Fibroblast of pulmonary artery (primary cell): ENCODE measurements at places on chromosomes 16 and 17.

GRCh38 chr16:965036-965395, 5.8 kb downstream of the LMF1 start:
- no peak for DNase-seq

DNA sequence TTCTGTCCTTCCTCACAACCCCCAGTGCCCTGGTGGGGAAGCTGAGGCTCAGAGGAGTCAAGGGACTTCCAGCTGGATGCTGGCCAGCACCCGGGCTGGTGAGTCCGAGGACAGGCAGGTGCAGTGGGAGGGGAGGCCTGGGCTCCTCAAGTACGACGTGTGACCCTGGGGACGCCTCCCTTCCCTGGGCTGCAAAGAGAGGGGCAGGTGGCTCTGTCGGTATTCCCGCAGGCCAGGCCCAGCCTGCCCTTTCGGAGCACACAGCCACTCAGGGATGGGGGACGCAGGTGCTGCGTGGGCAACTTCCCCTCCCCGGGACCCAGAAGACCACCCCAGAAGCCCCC, 33.1 kb upstream of the PVALEF start:
- no peak for DNase-seq

DNA sequence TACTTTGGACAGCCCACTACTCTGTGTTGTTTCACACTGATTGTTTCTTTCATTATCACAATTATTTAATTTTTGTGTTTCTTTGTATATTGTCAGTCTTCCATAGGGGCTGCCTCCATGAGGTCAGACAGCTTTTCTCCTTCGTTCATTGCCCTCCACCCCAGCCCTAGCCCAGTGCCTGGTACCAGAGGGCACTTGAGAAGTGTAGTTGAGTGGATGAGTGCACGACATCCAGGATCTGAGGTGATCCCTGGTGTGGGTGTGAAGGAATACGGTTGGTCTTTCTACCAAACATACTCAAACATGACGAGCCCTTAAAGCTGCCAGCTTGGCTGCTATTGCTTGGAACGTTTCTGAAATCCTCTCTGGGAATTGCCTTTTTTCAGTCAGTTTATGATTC, 37.9 kb downstream of the DHRS7B start:
- no peak for DNase-seq

DNA sequence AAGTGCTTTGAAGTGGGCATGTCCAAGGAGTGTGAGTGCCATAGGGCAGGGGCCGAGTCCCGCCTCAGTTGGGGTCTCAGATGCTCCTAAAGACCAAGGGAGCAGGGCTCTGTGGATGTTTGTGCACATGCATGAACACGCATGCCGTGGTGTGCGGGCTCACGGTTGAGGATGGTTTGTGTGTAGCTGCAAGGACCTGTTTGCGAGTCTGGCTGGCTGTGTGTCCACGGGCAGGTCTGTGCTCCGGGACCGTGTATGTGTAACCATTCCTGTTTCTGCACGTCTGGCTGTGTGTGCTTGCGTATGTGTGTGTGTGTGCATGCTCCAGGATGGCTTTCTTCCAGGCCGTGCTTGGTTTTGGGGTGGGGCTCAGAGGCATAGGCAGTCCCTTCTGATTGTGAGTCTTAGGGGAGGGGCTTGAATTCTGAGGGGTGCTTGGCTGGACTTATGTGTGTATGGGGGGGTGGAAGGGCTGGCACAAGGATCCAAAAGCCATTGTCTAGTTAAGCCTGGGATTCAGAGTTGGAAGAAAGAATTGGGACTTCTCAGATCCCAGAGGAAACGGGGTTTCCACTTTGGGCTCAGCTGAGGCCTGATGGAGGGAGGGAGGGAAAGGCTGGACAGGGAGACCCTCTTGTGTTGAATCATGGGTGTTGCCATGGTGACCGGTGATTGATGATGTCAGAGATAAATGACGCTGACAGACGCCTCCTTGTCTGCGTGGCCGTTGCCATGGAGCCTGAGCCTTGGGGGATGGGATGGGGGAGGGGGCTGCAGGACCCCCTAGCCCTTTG, 14.4 kb downstream of the GJD3 start:
- DNase-seq: peak; percentile 69

DNA sequence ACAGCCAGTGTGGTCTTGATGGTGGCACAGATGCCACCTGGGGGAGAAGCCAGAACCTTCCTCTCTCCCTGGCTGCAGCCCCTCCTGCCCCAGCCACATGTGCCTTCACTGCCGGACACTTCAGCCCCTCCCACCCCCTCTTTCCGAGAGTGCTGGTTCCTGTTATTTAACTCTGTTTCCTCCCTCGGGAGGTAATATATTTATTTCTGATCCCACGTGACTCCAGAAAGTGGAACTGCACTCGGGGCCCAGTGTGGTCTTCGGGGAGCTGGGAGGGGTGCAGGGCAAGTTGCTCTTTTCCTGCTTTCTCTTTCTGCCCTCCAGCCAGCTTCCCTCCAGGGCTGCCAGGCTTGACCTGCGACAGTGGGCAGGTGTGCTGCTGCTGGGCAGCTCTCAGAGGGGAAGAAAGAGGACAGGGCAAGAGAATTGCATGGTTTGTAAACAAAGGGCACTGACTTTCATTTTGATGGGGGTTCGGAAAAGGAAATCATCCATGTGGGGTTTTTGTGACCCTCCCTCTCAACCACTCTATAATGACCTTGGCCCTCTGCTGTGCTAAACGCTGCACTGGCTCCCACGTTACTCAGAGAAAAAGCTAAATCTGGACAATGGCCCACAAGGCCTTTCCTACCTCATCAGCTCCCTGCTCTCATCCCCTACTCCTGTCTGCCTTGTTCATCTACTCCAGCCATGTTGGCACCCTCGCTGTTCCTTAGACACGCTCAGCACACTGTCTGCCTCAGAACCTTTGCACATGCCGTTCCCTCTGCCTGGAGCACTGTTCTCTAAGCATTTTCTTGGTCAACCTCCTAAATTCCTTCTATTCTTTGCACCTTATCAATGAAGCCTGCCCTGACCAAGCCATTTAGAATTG, 8.2 kb upstream of the CIITA start:
- DNase-seq: no peak

GRCh38 chr16:88560714-88561484, 9.3 kb upstream of the ZC3H18 start:
- DNase-seq: peak; percentile 30

GRCh38 chr16:81366316-81366932, 51.7 kb downstream of the GAN start:
- peak; percentile 77 for DNase-seq

GRCh38 chr16:10530685-10531084, 49.7 kb downstream of the EMP2 start:
- DNase-seq: no peak

DNA sequence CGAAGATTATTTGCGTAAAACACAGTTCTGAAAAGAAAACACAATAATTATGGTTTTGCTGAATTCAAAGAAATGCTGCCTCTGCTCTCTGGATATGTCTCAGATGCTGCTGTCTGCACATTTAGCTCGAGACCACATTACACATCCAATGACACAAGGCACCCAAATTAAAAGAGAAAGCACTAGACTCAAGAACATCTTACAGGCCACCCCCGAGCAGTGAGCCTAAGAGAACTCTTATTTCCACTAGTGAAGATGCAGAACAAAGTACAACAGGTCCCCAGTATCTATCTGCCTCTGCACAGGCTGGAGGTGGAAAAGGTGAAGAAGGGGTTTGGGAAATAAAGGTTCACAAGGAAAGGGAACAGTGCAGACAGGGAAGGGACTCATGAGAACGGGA, 33.5 kb downstream of the GRB2 start:
- DNase-seq: no peak

DNA sequence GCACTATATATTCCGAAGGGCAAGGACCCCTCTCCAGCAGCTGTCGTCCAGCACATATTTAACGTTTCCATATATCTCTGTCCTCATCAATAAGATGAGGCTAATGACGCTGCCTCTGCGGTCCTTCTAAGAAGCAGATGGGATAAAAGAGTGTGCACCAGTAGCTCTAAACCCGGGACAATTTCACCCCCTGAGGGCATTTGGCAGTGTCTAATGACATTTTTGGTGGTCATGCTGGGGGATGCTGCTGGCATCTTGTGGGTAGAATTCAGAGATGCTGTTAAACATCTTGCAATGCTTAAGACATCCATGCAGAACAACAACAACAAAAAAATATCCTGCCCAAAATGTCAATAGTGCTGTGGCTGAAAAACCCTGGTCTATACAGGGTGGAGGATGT, 372.9 kb downstream of the CDH13 start:
- DNase-seq: no peak

- DNase-seq: peak; percentile 96
Measured at GRCh38 chr17:69060822-69061221, at the start of gene ABCA9. ABCA9 (minus strand) TSS chr17:69060927; CDS start chr17:69051126, 9,801 bp downstream.

DNA sequence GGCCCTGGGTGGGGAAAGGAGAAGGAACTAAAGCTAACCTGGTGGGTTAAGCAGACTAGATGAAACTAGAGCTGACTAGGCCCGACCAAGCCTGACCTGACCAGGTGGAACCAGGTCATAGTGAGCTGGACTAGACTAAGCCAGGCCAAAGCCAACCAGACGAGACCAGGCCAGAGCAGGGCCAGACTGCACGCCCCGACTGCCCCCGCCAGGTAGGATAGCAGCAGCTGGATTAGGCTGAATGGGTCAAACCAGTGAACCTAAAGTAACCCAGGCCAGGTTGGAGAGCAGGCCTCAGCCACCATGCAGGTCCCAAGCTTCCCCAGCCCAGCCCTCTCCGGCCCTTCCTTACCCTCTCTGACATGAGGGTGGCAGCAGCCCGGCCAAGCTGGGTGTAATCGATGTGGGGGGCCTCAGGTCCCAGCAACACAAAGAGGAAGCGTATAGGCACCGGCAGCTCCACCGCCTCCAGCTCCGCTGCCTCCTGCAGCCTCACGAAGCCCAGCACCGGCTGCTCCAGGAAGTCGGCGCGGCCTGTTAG, 9.1 kb downstream of the SLC4A1 start:
- no peak for DNase-seq

DNA sequence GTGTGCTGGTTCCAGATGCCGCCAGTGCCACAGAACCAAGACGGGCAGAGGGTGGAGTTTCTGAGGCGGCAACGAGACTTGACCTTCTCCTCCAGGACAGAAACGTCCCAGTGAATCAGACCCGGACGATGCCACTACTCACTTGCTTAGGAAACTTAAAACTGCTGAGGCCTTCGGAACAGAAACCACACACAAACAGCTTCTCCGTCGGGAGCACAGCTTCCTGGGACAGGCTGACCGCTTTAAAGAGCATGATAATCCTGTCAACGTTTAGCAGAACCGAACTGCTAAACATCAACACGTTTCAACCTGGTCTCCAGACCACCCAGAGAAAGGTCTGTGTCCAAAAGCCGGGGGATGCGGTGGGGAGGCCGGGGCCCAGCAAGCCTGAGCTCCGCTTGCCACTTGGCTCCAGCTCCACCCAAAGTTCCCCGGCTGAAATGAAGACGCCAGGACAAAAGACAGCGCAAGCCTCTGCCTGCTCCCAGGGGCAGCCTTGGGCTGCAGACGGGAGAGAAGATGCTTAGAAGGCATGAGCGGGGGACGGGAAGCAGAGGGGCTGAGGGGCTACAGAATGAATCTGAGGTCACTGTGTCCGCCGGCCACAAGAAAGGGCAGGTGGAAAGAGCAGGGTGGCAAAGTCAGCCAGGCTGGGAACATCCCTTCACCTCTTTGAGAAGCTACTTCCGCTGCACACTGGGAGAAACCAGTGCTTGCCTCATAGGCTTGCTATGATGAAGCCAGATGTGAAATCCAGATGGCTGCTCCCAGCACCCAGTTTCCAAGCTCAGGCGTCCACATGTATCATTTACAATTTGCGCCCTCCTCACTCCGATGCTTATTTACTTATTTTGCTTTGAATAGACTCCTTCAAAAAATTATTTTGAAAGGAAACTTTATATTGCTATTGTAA, 69.0 kb downstream of the MRM3 start:
- peak; percentile 16 for DNase-seq

DNA sequence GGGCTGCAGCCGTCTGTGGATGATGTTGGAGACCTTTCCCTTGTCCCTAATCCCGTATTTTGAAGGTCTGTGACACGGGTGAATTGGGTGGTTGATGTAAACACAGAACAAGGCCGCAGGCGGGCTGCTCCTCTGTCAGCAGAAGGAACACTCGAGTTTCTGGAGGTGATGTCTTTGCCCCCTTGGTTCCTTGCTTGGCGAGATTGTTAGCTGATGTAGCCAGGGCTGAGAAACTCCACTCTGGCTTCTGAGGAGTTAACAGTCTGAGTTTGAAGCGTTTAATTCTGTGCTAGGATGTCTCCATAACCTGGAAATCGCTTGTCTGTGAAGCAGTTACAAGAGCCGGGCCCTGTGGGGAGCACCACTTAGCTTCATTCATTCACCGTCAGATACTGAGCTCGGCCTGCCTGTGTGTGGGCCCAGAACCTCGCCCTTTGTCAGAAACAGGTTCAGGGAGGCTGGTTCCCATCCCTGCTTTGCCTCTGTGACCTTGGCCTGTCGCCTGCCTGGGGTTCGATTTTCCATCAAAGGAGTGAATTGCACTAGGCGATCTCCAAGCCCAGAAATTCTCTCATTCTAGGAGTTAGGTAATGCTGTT, 1.3 kb downstream of the MAPK8IP3 start:
- DNase-seq: peak; percentile 37

GRCh38 chr17:44317545-44317944, 7.1 kb downstream of the SLC25A39 start:
- DNase-seq: no peak

GRCh38 chr16:21646721-21647561, 5.5 kb downstream of the IGSF6 start:
- no peak for DNase-seq

DNA sequence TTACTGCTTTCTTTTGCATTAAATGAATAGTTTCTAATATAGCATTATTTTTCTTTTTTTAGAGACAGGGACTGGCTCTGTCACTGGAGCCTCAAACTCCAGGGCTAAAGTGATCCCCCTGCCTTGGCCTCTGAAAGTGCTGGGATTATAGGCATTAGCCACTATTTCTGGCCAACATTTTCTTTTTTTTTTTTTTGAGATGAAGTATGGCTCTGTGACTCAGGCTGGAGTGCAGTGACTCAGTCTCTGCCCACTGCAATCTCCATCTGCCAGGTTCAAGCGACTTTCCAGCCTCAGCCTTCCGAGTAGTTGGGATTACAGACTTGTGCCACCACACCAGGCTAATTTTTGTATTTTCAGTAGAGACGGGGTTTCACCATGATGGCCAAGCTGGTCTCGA, 2.0 kb upstream of the DUXB start:
- DNase-seq: no peak

DNA sequence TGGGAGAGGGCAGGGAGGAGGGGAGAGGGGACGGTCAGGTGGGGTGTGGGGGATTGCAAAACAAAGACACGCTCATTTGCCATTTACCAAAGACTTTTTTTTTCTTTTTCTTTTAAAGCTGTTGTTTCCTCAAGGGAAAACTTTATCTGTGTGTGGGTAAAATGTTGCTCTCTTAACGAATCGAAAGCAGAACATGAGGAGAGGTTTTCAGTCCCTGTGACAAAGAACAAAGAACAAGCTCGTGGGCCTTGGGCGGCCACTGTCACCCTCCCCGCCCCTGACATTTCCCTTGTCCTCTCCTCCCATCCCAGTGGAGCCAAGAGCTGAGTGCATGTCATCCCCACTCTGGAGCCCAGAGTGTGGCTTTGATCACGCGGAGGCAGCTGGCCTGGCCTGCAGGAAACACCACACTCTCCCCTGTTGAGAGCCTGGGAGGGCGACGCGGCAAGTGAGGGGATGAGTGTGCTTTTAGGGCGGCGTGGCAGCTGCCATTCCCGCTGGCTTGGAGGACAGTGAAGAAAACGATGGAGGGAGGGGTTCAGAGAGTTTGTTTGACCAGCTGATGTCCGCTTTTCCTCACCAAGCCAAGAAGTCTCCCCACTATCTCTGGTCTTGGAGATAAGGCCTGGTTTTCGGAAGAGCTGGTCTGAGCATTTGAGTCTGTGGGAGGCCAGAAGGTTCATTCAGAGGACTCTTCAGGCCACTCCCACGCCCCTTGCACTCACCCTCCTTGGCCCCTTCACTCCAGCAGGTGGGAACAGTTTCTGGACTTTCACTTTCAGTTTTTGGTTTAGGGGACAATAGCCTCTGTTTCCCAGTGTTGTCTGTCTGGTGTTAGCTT, 11.4 kb downstream of the CCR7 start:
- peak; percentile 78 for DNase-seq
